Renal cortex interstitium (tissue), 15 donors: ENCODE measurements at places on chromosomes 6 and 20. TPM values are rescaled to one million over a fixed set of nuclear protein-coding genes. Genes with fewer than 3 reads are reported as not detected.

The TRIM15 gene
- polyA plus RNA-seq: 0.16 TPM

The RNF39 gene
- 1.4 TPM for polyA plus RNA-seq

The GNRH2 gene
- 0.53 TPM for polyA plus RNA-seq

The HDGFL1 gene
- not detected for polyA plus RNA-seq

DNA sequence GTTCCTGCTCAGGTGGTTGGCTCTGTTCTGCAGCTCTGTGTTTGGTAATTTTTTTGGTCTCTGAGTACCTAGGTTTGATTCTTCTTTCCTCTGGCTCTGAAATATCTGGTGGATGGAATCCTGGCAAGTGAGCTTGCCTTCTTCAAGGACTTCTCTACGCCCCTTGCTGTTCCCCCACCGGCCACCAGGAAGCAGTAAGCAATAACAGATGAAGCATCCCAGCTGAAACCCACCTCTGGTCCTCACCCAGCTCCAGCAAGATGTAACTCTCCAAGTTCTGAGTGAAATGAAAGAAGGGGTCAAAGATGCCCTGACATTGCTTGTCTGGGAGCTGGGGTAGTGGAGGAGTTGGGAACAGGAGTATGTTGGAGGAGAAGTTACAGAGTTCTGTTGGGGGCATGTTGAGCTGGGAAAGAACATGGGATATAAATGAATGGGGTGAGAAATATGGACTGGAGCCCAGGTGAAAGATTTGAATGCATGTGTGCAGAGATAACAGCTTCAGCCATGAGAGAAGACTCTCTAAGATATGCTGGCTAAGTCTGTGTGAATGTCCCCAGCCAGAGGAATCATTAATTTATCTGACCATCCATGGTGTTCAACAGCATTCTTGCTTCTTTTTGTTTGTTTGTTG is 51.3 kb upstream of the GLP1R start:
- peak; percentile 17 for DNase-seq

- no peak for DNase-seq
Observed at GRCh38 chr6:52904562-52905279, 4.8 kb downstream of the GSTA3 start.

DNA sequence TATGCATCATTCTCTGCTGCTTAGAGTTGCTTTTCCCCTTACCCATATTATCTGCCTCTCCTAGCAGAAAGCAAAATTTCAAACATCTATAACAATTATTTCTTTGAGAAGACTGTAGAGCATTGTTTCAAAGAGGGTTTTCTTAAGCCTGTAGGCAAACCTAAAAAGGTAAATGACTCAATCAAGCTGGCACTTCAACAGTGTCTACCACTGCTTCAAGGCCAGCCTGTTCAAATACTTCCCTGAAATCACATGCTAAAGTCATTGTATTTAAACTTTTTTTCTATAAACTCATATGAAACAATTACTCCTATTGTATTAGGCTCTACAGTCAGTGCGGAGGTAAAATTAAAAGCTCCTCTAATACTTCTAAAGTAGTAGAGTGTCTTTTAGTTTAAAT is 87.1 kb downstream of the OGFRL1 start:
- DNase-seq: no peak

GRCh38 chr20:58907320-58908137 is 55.0 kb downstream of the GNAS start:
- DNase-seq: peak; percentile 89

DNA sequence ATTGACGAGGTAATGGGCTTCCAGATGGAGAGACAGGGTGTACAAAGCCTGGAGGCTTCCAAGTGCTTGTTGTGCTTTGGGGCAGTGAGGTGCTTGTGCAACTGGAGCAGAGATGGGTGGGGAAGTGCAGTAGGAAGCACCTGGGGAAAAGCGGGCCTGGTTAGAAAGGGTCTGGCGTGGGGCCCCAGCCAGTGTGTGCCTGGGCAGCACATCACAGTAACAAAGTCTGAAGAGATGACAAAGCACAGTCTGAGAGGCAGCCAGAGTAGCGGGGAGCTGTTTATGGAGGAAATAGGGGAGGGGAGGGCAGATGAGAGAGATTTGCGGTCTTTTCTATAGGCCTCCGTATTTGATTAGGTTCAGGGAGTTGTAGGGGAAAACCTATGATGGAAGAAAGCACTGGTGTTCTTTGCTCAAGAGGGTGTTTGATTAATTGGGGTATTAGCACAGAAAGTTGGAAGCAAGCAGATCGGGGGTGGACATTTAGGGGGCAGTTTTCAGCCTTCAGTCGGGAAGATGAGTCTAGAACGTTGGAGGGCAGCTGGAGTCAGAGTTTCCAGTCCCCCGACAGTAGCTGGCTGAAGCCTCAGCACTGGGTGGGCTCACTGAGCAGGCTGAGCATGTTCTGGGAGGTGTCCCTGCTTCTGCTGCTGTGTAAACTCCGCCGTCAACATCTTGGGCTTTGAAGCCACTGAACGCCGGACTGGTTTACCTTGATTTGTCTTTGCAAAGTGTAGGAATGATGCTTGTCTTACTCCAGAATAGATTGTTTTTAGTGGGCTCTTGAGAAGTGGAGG is 15.5 kb upstream of the MROH8 start:
- DNase-seq: no peak

DNA sequence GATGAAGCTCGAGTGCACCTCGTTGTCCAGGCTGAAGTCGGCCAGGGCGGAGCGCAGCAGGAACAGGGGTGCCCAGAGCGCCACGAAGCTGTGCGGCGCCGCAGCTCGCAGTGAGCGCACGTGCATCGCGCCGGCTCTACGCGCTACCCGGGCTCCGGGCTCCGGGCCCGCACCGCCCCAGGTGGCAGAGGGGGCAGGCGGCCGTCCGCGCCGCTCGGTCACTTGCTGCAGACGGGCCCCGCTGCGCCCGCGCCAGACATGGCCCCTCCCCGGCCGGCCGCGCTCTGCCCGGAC is 497 bp downstream of the BMP7 start:
- DNase-seq: no peak

GRCh38 chr6:137740091-137740755 is 126.8 kb upstream of the TNFAIP3 start:
- no peak for DNase-seq

GRCh38 chr20:46249671-46250070 is 58.6 kb downstream of the CDH22 start:
- no peak for DNase-seq

- no peak for DNase-seq
Observed at GRCh38 chr20:45115829-45116228, 855 bp upstream of the WFDC5 start.

GRCh38 chr20:9403448-9403847 is 110.9 kb upstream of the LAMP5 start:
- DNase-seq: no peak
